ENCODE measurements at places on chromosomes 6 and 20. TPM values are rescaled to one million over a fixed set of nuclear protein-coding genes. Genes with fewer than 3 reads are reported as not detected.

Gene NUP153
- 32.3 TPM for total RNA-seq

Gene RSPH4A
- not detected for total RNA-seq

Gene MUC22
- total RNA-seq = not detected

Gene SALL4
- total RNA-seq = under 0.01 TPM

Gene TTLL9
- 0.17 TPM for total RNA-seq

Gene WFDC10B
- total RNA-seq = not detected

Gene VNN1
- under 0.01 TPM for total RNA-seq

Gene PDE7B
- total RNA-seq = 0.50 TPM

Gene FAM209B
- total RNA-seq = not detected

Gene TREML2
- not detected for total RNA-seq

Gene ZNF311
- total RNA-seq = 2.0 TPM

Gene PSORS1C1
- total RNA-seq = 3.7 TPM

Gene COMMD7
- total RNA-seq = 29.5 TPM

Gene TRIM10
- not detected for total RNA-seq

Gene NMBR
- not detected for total RNA-seq

Gene HLA-DPA1
- total RNA-seq = 0.33 TPM

Gene CD24
- 397 TPM for total RNA-seq

Gene PPP1R14C
- 46.8 TPM for total RNA-seq

Gene OOEP
- not detected for total RNA-seq

Gene EEF1A2
- total RNA-seq = 1.7 TPM

Gene E2F3
- 10.7 TPM for total RNA-seq

Gene HSPA1L
- 0.83 TPM for total RNA-seq

Gene MLN
- total RNA-seq = not detected

Gene HLA-DOB
- 3.8 TPM for total RNA-seq

Gene CCM2L
- not detected for total RNA-seq

Gene ASIP
- not detected for total RNA-seq

Gene PTGIS
- 0.17 TPM for total RNA-seq

Gene TEAD3
- total RNA-seq = 21.2 TPM

Gene GPX5
- total RNA-seq = not detected

All from mammary epithelial cell (primary cell).